ENCODE measurements at places on chromosomes 13 and 19. TPM values are rescaled to one million over a fixed set of nuclear protein-coding genes. Genes with fewer than 3 reads are reported as not detected.

- H3K4me1 ChIP-seq = no peaks in the 10 kb centered on the region
- peaks cover 9% of the 10 kb centered on the region for H3K27me3 ChIP-seq
- H3K27ac ChIP-seq = no peak overlapping the region
- H3K36me3 ChIP-seq = no peaks in the 10 kb centered on the region
Observed at GRCh38 chr19:41530761-41531301, 45.1 kb upstream of the CEACAM21 start.

GRCh38 chr19:16376649-16377048 is 52.0 kb downstream of the KLF2 start:
- no peak overlapping the region for H3K27ac ChIP-seq
- no peak overlapping the region for H3K4me3 ChIP-seq
- H3K36me3 ChIP-seq = peaks cover 34% of the 10 kb centered on the region

GRCh38 chr13:92694047-92694446 is 532.6 kb upstream of the GPC6 start:
- no peak overlapping the region for H3K27ac ChIP-seq
- H3K27me3 ChIP-seq = no peaks in the 10 kb centered on the region
- H3K36me3 ChIP-seq = no peaks in the 10 kb centered on the region
- no peaks in the 10 kb centered on the region for H3K4me1 ChIP-seq

- no peaks in the 10 kb centered on the region for H3K36me3 ChIP-seq
- peaks cover 3% of the 10 kb centered on the region for H3K4me1 ChIP-seq
- H3K27me3 ChIP-seq = no peaks in the 10 kb centered on the region
- no peak for DNase-seq
Observed at GRCh38 chr13:43470610-43471009, 316.2 kb downstream of the ENOX1 start.

DNA sequence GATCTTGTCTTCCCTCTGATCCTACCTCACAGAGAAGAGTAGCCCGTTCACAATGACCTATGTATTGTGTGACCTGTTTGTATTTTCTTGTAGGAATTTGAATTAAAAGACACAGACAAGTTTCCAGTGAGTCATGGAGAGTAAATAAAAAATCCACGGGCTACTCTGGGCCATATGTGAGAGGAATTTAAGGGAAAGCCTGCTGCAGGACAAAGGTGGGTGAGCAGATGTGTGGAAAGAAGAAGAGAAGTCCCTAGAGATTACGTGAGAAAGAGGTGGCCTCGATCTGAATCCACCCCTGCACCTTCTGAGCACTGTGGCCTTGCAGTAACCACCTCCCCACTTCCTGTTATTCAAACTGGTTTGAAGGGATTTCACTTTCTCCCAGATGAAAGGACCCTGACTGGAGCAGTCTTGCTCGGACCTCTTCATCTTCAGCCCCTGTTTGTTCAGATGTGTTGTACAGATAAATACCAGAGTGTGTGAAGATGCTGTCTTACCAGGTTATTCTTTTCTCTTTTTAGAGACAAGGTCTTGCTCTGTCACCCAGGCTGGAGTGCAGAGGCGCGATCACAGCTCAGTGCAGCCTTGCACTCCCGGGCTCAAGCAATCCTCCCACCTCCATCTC is 205.4 kb downstream of the PDS5B start:
- no peak overlapping the region for H3K4me3 ChIP-seq
- DNase-seq = no peak
- no peaks in the 10 kb centered on the region for H3K4me1 ChIP-seq
- no peaks in the 10 kb centered on the region for H3K36me3 ChIP-seq
- H3K27me3 ChIP-seq = no peaks in the 10 kb centered on the region

- H3K4me1 ChIP-seq = no peaks in the 10 kb centered on the region
- no peak for DNase-seq
- no peak overlapping the region for H3K27ac ChIP-seq
- no peaks in the 10 kb centered on the region for H3K36me3 ChIP-seq
Observed at GRCh38 chr13:66076417-66076816, 1153.7 kb downstream of the PCDH9 start.

DNA sequence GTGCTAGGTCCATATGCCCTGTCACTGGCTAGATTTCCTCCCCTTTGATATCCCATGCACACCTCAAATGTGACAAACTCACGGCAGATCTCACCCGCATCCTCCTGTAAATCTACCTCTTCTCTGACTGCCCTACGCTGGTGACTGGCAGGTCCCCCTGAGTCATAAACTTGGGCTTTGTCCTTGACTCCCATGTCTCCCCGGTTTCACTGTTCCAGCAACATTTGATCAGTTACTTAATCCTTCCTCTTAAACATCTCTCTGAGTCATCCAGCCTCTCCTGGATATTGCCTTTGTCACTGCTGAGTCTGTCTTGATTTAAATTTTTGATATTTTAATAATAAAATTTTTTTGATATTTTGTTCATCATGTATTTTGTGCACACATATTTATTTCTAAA is 26.5 kb downstream of the FAM216B start:
- no peak overlapping the region for H3K4me3 ChIP-seq
- H3K4me1 ChIP-seq = no peaks in the 10 kb centered on the region
- no peak for DNase-seq
- H3K36me3 ChIP-seq = no peaks in the 10 kb centered on the region

DNA sequence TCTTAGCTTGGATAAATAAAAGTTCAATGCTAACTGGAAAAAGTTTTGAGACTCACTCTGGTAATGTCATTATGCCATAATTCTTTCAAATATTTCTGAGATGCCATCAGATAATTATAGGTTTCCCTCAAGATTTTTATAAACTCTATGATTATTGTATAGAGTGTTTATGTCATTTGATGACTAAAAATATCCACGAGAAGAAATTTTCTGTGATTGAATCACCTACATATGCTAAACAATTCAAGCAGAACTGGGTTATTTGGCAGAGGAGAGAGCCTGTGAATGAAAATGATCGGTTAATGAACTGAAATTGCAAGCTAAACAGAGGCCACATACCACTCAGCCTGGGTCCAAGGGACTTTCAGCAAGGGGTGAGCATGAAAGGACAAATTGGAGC is 92.6 kb upstream of the TSC22D1 start:
- no peak for DNase-seq
- H3K36me3 ChIP-seq = no peaks in the 10 kb centered on the region
- no peak overlapping the region for H3K4me3 ChIP-seq
- no peaks in the 10 kb centered on the region for H3K27me3 ChIP-seq

- peak; percentile 89 for DNase-seq
- no peak overlapping the region for H3K4me3 ChIP-seq
- no peaks in the 10 kb centered on the region for H3K4me1 ChIP-seq
- H3K27ac ChIP-seq = no peak overlapping the region
Observed at GRCh38 chr19:55418185-55418584, 10.6 kb upstream of the UBE2S start.

- H3K4me1 ChIP-seq = no peaks in the 10 kb centered on the region
- no peak overlapping the region for H3K27ac ChIP-seq
- peak; percentile 70 for DNase-seq
- peaks cover 38% of the 10 kb centered on the region for H3K27me3 ChIP-seq
- peak overlapping the region; percentile 70 for H3K4me3 ChIP-seq
Observed at GRCh38 chr19:46015687-46016425, 7.0 kb downstream of the PGLYRP1 start.

DNA sequence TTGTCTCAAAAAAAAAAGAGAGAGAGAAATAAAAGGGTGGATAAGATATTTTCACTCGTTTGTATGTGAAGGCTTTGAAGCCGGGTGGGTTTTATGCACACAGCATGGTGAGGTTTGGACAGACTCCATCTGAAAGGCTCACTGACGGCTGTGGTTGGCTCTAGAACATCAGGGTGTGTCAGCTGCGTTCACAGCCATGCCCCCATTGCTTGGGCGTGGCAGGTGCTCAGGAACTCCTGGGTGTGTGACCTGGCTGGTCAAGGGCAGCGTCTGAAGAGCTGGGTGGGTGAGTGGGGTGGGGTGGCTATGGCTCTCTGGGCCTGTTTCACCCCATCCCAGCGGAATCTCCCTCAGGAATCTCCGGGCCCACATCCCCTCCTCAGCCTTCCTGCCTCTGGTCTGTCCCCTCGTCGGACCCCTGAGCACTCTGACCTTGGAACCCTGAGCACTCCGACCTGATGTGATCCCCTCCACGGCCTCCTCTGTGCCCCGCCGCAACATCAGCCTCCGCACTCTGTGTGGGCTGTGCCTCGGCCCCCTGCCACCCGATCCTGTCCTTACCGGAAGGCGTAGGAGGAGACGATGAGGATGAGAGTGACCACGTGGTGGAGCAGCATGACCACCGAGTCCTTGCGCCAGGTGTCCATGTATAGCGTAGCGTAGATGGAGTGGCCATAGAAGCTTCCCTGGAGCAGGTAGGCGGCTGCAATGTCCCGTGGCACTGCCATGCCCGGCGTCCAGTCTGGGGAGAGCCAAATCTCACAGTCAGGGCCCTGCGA is 12.2 kb downstream of the CERS1 start:
- DNase-seq = no peak
- H3K4me1 ChIP-seq = no peaks in the 10 kb centered on the region
- H3K27me3 ChIP-seq = no peaks in the 10 kb centered on the region
- H3K36me3 ChIP-seq = peaks cover 24% of the 10 kb centered on the region
- H3K4me3 ChIP-seq = no peak overlapping the region

- H3K4me1 ChIP-seq = peaks cover 10% of the 10 kb centered on the region
- H3K4me3 ChIP-seq = no peak overlapping the region
- DNase-seq = no peak
- no peak overlapping the region for H3K27ac ChIP-seq
Observed at GRCh38 chr13:114027826-114028225, 54.0 kb upstream of the C13orf46 start.

Gene CYP2F1
- not detected for total RNA-seq

Gene ZNF490
- total RNA-seq = 10.0 TPM

Gene TMEM255B
- 2.4 TPM for total RNA-seq

Gene ZNF667
- total RNA-seq = 8.6 TPM

Gene FAM124A
- total RNA-seq = 50.0 TPM

Gene NKPD1
- total RNA-seq = 0.15 TPM
